Fibroblast of pulmonary artery (primary cell): ENCODE measurements at places on chromosomes 2 and 18.

DNA sequence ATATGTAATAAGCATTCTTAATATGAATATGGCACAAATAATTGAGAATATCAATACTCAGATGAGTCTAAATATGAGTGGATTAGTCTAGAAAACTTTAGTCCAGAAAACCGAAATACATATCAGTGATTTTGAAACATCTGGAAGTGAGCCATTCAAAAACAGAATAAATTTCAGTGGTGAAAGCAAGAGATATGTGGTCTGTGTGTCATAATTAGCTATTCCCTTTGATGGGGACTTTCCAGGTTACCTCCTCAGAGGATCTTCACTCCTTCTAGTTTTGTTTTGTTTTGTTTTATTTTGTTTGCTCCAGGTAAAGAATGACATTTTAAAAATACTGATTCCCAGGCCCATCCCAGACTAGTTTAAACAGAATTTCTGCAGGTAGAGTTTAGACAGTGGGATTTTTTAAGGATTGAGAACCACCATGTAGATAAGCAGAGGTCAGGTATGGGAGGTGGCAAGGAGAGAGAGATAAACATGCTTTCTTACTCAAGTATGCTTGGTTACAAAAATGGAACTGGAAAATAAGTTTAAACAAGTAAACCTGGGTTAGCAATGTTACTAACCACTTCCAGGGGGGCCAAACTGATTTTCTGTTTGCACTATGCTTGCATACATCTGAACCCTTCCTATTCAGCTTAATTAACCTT lies 70.7 kb downstream of the NABP1 start:
- DNase-seq: peak; percentile 38

DNA sequence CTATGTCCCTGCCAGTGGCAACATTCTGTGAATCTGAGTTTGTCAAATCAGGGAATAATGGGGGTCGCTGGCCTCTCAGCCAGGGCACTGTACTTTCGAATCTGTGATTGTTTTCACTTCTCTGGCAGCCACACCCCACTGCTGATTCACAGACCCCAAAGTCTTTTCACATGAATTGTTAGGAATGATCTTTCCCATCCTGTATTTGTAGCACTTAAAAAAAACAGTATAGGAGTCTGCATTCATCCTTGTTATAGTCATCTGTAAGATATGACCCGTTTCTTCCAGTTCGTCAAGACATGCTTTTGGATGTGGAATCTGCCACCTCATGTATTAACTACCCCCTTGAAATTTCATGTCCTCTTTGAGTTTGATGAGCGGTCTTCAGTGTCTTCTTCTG lies 928 bp downstream of the NAGK start:
- DNase-seq: no peak

DNA sequence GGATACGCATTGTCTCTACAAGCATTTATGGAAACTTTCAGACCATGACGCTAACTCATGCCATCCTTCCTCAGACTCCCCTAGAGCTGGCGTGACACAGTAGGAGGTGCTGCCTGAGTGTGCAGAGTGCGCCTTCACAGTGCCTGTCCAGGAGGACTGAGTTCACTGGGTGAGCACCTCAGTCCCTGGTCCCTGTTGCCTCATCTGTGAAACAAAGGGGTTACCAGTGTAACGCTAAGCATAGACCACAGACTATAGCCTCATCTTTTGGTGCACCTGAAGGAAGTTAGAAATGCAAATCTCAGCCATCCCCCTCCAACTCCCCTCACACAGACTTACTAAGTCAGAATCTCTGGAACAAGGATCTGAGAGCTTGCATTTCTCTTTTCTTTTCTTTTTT lies 142.8 kb downstream of the TMEM17 start:
- DNase-seq: no peak

DNA sequence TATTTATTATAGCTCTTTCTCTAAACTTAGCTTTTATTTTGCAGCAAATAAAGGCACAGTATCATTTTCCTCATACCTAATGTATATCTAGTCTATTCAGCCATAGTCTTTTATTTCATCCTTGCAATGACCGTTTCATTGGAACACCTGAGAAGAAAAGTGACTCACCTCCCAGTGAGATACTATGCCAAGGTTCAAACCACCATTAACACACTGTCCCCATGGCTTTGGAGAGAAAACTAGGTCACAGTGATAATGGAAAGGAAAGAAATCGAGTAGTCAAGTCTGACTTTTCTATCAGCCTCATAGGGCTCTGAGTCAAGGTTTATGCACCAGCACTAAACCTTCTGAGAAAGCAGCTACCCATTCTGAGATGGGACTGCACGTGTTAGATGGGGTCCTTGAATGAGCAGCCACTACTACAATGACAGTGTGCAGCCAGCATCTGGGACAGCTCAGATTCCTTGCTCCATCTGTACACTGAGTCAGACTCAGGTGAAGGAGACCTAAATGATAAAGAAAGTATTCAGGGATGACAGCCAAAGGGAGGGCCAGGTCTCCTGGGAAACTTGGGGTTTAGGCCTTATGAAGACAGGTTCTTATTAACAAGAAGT lies 971.1 kb upstream of the ACVR2A start:
- no peak for DNase-seq

DNA sequence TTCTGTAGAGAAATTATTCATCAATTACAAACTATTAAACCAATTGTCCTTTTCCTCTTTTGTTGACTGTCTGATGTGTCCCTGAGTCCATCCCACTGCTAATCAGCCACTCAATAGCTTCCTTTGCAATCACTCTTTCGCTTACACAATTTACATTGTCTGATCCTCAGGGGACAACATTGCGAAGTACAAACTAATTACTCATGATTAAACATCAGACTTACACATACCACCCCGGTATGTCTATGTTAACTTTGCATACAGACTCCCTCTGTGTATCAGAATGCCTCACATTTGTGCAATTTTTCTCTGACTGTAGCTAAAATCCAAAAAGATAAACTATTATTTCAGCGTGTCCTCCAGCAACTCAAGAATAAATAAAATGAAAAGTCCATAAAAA lies 264.4 kb upstream of the REV1 start:
- DNase-seq: peak; percentile 23

- peak; percentile 58 for DNase-seq
Measured at GRCh38 chr2:216404010-216404618, 8.2 kb upstream of the SMARCAL1 start.

DNA sequence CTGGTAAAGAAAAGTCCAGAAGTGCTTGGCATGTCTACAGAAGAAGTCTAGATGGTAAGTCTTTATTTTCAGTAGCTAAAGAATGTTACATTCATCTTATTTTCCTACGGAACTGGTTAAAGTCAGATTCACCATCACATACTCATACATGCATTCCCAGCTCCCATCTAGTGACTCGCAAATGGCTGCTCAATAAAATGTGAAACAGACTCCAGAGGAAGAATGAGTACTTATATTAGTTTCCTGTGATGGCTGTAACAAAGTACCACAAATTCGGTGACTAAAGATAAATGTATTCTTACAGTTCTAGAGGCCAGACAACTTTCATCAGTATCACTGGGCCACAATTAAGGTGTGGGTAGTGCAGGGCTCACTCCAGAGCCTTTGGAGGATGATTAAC lies 797.2 kb downstream of the SATB2 start:
- DNase-seq: no peak

GRCh38 chr2:196046123-196046917 lies 22.3 kb downstream of the DNAH7 start:
- DNase-seq: peak; percentile 40

GRCh38 chr2:236417150-236417549 lies 152.5 kb upstream of the ACKR3 start:
- DNase-seq: no peak

DNA sequence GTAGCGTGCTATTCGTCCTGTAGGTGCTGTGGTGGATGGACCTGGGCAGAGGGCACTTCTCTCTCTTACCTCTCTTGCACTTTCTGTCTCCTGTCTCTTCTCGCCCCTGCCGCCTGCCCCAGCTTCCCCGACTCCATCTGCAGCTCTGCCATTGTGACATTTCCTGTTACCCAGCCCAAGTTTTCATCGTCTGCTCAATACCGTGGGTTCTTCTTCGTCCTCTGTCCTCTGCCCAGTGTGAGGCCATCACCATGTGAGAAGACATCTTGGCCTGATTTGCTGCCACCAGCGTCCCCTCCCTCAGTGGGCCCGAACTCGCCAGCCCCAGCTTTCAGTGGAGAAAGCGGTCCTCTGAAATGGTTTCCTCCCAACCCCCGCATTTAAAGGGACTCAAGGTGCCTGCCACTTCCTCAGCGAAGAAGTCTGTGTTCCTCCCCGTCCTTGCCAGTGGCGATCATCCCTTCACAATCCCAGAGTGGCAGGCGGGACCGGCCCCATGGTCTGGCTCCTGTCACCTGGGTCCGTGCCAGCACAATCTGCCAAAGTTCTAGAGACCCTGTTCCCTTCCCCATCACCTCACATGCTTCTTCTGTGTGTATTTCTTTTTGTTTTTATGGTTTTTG lies 18.0 kb downstream of the TGOLN2 start:
- DNase-seq: no peak

DNA sequence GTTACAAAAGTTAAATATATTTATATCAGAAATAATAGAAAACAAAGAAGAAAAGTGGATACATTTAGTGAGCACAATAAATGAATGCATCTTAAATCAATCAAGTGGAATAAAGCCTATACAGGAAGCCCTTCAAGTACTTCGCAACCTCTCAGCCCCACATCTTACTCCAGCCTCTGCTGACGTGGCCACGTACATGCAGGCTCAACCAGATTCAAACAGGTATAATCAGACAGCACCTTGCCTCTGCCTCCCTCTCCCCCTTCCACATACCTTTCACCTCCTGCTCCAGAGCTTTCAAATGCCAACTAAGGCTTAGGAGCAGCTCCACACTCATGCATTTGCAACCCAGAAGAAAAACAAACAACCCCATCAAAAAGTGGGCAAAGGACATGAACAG lies 32.9 kb downstream of the CACNB4 start:
- DNase-seq: no peak

- no peak for DNase-seq
Measured at GRCh38 chr2:153291718-153292117, 186.8 kb downstream of the RPRM start.

DNA sequence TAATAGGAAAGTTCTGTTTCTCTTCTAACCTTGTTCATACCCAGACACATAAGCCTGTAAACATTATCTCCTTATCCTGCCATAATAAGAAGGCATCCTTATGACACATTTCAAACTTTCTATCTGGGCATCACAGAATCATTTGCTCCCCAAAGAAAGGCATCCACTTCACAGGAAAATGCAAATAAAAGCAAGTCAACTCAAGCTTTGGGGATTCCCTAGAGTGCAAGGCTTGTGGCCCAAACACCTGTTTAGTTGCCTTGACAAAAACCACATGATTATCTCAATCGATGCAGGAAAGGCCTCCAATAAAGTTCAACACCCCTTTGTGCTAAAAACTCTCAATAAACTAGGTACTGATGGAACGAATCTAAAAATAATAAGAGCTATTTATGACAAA lies 195.7 kb upstream of the GALNT5 start:
- no peak for DNase-seq

DNA sequence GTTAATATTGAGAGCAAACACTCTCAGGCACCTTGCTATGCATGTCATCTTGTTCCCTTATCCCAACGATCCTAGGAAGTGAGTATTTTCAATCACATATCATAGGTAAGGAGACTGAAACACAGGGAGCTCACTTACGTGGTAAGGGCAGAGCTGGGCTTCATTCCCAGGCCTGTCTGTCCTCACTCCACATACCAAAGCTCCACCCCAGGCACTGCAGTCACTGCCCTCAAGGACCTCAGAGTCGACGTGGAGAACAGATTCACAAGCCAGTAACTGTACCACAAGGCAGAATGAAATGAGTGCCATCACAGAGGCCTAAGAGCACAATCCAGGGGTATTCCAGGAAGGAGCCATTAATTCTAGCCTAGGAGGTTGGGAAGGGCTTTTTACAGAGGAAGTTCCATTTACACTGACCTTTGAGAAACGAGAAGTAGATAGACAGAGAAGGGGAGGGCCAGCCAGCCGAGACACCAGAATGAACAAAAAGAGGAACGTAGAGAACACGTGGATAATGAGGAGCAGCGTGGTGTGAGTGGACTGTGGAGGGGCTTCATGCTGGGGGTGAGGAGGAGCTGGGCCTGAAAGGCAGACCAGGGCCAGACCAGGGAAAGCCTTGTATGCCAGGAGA lies 48.6 kb downstream of the KIAA2012 start:
- no peak for DNase-seq

DNA sequence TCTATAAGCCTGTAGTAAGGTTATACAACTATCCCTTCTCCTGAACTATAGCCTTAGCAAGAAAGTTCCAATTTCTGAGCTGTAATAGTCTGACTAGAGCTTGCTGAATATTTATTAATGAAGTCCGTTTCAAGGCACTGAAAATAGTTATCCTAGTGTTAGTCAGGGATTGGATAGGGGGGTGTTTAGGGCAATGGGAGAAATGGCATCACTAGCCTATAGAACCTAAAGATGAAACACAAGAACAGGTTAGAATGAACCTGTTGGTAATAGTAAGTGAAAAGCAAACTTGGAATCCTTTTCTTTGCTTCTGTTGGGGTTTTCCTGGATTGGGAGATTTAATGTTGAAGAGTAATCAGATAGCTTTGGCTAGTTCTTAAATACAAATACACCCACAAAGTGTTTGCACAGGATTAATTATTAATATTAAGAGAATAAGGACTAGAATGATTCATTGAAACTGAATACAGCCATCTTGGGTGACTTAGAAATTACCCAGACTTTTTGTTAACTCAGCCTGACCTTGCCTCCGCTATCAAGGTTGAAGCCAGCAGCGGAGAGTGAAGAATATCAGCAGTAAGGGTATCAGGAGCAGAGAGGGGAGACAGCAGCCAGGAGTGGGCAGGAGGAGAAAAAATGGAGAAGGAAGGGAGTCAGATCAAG lies 14.4 kb downstream of the CCNT2 start:
- no peak for DNase-seq

DNA sequence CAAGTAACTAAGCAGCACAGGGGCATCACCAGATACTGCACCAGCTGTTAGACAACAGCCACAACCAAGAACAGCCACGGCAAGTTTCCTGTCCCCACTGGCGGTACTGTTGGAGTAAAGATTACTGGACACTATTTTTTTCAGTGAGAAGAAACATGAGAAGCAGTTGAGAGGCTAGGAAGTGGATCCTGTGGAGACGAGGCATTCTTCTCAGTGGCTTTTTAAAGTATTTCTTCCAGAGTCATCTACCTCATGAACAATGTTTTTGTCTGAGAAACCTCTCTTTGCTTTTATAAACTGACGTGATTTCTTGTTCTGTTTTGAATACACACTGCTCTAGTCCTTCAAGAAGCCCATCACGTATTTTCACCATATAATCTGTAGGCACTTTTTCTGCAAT lies 18.8 kb downstream of the TM4SF20 start:
- DNase-seq: no peak

GRCh38 chr2:9547262-9547991 lies 8.2 kb downstream of the ADAM17 start:
- peak; percentile 42 for DNase-seq

- no peak for DNase-seq
Measured at GRCh38 chr2:171004363-171004762, 75.3 kb downstream of the GORASP2 start.
